ENCODE measurements at places on chromosomes 12 and 14. TPM values are rescaled to one million over a fixed set of nuclear protein-coding genes. Genes with fewer than 3 reads are reported as not detected.

The PRORP gene
- total RNA-seq: 28.0 TPM

The OR11H12 gene
- not detected for total RNA-seq

The PPFIBP1 gene
- 102 TPM for total RNA-seq

The ADAMTS20 gene
- total RNA-seq: not detected

The MANSC1 gene
- 0.20 TPM for total RNA-seq

The CELA1 gene
- not detected for total RNA-seq

The YARS2 gene
- total RNA-seq: 26.7 TPM

The ADCY6 gene
- total RNA-seq: 24.9 TPM

The TNFAIP2 gene
- total RNA-seq: 74.8 TPM

The RD3L gene
- not detected for total RNA-seq

The KCNC2 gene
- total RNA-seq: not detected

The CLEC2A gene
- not detected for total RNA-seq

The CFAP54 gene
- total RNA-seq: 0.25 TPM

The IFNG-AS1 gene
- not detected for total RNA-seq

The TCL1B gene
- not detected for total RNA-seq

The KRT79 gene
- total RNA-seq: not detected

The FGD4 gene
- 7.7 TPM for total RNA-seq

The LPAR5 gene
- 5.2 TPM for total RNA-seq

The POTEM gene
- total RNA-seq: not detected

The OAS2 gene
- total RNA-seq: 0.30 TPM

The C1S gene
- 2.4 TPM for total RNA-seq

The TSPAN11 gene
- total RNA-seq: not detected

The MGST1 gene
- 111 TPM for total RNA-seq

The NDRG2 gene
- total RNA-seq: 18.9 TPM

The LBHD2 gene
- total RNA-seq: not detected

The NELL2 gene
- 1.1 TPM for total RNA-seq

The HOTAIR gene
- total RNA-seq: 0.25 TPM

The TSPAN8 gene
- 0.76 TPM for total RNA-seq

The TESPA1 gene
- total RNA-seq: 0.27 TPM

The LGR5 gene
- total RNA-seq: not detected

The DDN gene
- 8.1 TPM for total RNA-seq

The KRT74 gene
- total RNA-seq: not detected

The CHGA gene
- not detected for total RNA-seq

The GEMIN2 gene
- 27.3 TPM for total RNA-seq

The NDUFA12 gene
- total RNA-seq: 79.7 TPM

The TBC1D30 gene
- 24.1 TPM for total RNA-seq

The NXPH4 gene
- 20.0 TPM for total RNA-seq

Measured in HCT116 (cell line).